ENCODE measurements at places on chromosomes 11 and 22.

- DNase-seq = no peak
These were observed 10.1 kb downstream of the C11orf91 start for GRCh38 chr11:33690290-33691065.

DNA sequence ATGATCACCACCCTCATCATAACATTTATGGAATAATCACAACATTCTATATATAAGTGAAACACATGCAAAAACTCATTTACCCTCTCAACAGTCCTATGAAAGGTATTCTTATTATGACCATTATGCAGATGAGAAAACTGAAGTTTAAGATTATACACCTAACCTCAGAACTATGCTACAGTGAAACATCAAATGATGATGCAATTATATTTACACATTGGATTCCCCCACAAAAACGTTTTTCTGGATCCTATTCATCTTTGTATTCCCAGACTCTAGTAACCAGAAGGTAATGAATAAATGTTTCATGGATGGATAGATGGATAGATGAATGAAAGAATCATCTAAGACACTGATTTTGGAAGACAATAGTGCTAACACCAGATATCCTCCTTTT is 54.8 kb downstream of the TCP11L1 start:
- no peak for DNase-seq

DNA sequence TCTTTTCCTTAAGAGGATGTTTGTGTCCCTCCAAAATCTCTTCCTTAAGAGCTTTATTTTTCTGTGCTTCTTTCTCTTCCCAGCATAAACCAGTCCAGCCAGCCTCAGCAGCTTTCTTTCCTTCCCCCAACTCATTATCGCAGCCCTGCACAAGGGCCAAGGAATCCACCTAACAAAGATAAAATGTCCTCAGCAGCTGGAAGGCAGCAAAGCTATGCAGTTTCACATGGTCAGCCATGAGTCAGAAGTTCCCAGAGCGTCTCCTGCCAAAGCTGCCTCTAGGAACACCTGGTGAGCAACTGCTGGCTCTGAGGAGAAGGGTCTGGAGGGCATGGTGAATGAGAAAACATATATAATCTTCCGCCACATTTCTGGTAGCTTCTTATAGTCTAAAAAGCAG is 45.3 kb upstream of the HMGXB4 start:
- DNase-seq = no peak

DNA sequence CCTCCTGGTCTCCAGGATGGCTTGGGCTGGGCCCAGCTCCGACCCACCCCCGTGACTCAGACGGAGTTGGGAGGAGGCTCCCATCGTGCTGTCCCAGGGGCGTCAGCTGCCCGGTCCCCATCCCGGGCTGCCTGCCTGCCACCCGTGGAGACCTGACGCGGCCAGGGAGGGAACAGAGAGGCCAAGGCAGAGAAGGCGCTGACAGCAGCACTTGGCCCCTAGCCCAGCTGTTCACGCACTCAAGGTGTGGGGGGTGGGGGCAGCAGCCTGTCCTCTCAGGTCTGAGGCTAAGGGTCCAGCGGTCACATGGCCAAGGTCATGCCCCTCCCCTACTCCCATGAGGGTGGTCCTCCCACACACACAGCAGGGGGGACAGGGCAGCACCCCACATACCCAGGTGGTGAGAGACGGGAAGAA is 48.6 kb downstream of the ELFN2 start:
- no peak for DNase-seq

DNA sequence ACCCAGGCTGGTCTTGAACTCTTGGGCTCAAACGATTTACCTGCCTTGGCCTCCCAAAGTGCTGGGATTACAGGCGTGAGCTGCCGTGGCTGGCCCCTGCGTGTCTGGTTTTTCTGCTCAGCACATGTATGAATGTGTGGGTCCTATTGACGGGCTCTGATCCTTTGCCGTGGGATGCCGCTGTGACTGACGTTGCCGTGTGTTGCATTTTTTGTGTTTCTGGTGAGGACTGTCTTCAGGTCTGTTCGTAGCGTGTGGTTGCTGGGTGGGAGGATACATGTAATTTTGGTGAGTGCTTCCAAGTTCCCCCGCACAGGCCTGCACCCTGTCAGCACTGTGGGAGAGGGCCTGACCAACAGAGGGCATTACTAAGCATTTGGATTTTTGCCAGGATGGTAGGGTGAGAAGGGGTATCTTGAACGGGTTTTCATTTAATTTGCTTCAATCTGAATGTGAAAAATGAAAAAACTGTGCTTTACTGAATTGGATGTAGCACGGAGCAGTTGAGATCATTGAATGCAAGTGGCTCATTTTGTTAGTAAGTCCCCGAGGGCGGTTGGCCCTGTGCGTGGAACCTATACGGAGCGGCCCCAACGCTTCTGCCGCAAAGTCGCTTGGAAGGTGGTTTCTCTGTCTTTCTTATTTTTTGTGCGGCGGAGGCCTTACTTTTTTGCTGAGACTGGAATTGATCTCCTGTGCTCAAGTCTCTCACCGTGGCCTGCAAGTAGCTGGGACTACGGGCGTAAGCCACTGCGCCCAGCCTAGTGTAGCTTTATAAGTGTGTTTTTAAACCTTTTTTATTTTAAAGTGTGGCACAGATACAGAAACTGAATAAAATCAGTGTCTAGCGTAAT is 8.2 kb downstream of the ZBED4 start:
- DNase-seq = no peak

- peak; percentile 42 for DNase-seq
These were observed 6.8 kb upstream of the RGL4 start for GRCh38 chr22:23684026-23684425.

DNA sequence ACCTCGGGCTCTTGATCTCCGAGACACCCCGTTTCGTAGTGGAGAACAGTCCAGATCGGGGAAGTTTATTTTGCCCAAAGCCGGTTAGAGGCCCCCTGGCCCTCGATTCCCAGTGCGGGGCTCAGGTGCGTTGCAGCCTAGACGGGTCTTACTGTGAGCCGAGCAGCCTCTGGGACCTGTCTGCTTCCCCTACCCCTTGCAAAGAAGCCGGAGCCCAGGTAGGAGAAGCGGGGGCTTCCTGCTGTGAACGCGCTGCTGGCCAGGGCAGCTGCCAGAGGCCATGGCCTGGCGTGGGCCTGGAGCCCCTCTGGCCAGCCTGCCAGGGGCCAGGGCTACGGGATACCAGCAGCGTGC is 621 bp downstream of the TSPO start:
- DNase-seq = peak; percentile 60

DNA sequence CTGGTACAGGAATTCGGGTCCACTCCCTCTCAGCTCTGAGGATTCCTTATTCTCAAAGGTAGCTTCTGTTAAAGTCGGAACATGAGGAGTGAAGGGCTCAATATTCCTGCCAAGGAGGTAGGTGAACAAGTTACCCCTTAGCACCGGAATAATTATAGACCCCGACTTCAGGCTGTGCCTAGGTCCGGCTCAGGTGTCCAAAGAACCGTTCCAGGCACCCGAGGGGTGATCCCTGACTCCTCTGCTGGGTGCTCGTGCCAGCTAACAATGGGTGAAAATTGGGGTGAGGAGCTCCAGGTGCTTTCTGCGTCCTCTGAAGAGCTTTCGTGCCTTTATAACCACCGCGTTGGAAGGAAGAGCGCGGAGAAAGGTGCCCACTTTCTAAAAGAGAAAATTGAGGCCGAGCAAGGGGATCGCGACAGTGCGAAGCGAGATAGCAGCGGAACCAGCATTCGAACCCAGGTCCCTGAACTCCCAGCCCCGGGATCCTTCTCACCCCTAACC is 393 bp downstream of the CYB561A3 start:
- peak; percentile 60 for DNase-seq

DNA sequence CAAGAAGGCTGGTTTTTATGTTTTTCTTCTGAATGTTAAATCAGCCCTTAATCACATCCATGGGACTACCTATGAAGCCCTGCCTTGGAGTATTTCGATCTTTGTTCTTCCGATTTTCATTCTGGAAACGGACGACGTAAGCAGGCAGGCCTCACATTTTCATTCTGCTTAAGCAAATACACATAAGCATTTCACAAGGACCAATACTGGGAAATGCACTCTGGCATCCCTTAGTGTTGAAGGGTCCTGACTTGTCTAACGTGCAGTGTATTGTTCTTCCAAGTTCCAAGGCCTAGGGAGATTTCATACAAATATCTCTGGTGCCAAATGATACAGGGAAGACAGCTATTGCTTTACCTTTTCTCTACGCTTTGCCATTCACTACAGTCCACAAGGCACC is 143.8 kb downstream of the LARGE1 start:
- DNase-seq = no peak

DNA sequence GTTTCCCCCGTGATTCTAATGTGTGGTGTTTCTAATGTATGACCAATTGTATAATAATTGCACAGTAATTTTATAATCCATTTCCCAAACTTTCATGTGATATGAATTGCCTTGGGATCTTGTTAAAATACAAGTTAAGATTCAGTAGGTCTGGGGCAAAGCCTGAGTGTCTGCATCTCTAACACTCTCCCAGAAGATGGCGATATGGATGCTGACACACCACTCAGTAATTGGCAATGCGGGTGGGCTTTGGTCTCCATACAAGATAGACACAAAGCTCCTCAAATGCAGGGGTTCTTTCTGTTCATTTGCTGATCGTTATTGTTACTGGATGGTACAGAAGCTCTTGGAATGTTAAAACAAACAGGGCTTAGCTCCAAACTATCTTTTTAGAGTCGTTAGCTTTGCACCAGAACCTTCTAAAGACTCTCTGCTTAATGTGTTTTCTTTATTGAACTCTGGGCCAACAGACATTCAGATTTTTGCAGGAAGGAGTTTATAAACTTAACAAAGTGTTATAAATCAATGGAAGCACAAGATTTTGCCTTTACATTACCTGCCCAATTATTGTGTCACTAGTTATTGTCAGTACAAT is 45.4 kb upstream of the ANO3 start:
- no peak for DNase-seq

DNA sequence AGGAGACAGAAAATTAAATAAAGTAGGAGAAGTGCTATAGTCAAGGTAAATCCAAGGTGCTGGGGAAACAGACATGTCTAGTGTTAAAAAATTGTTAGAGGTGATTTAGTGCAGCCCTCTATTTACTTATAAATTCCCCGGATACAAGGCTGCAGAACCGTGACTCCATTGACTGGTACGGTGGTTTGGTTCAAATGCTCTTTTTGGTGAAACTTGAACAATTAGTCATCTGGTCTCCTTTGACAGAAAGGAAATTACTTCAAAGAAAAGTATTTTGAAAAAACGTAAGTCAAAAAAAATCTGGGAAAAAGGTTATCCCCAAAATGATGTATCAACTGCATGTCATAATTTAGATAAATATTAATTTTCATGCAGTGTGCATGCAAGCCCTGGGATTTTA is 399.2 kb downstream of the CNTN5 start:
- no peak for DNase-seq

DNA sequence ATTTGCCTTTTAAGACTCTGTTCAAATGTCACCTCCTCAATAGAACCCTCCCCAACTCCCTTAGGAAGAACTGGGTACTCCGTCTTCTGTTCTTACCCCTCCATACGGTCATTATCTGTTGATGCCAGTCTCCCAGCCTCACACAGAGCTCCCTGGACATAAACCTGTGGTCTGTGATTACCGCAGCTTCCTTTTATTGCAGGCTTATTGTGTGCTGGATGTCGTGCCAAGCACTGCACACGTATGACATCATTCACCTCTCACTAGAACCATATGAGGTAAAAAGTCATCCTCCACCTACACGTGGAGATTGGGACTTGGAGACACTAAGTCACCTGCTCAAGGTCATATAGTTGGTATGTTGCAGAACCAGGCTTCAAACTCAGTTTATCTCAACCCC is 15.3 kb downstream of the PTPN5 start:
- DNase-seq = no peak

DNA sequence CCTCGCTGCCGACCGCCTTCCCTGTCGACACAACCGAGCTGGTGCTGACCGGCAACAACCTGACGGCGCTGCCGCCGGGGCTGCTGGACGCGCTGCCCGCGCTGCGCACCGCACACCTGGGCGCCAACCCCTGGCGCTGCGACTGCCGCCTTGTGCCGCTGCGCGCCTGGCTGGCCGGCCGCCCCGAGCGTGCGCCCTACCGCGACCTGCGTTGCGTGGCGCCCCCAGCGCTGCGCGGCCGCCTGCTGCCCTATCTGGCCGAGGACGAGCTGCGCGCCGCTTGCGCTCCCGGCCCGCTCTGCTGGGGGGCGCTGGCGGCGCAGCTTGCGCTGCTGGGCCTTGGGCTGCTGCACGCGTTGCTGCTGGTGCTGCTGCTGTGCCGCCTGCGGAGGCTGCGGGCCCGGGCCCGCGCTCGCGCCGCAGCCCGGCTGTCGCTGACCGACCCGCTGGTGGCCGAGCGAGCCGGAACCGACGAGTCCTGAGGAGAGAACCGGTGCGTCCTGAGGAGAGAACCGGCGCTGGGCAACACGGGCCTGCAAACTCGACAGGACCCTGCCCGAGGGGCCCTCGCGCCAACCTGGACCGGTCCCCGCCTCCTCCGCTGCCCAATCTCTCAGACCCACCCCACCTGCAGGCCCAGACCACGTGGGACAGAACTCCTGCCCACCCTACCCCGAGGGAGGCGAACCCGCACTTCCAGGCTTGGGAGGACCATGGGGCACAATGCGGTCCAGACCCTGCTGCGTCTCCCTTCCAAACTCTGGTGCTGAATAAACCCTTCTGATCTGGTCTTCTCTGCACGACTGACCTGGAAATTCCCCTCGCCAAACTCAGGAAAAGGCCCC is 866 bp downstream of the GP1BB start:
- DNase-seq = peak; percentile 75

DNA sequence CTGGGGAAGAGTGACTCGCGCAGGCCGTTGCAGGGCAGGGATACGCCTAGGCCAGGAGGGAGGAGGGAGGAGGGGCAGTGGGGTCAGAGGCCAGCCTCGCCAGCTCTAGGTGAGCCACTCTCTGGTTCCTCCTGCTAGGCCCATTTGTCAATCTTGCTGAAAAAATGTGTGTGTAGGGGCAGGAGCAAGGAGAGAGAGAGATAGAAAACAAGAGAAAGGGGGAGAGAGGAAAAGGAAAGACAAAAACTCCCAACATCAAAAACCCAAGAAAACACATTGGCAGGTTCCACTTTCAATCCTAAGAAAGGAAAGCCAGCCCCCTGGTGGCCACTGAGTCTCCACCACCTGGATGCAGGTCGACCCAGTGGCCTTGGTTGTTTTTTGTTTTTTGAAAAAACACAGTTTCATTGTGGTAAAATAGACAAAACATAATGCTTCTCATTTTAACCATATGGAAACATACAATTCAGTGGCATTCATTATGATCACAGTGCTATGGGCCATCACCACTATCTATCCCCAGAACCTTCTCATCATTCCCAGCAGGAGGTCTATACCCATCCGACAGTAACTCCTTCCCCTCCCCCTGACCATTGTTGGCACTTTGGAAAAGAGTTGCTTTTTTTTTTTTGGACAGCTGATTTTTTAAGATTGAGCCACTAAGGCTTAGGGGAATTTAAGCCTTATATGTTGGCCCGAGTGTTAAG is 10.9 kb downstream of the OMP start:
- DNase-seq = no peak

All from activated CD8-positive, alpha-beta memory T cell treated with anti-CD3 and anti-CD28 coated beads, Interleukin-2, amount 50 U/mL, for 48 hours (primary cell).